Stimulated activated naive B cell treated with anti-CD40 and anti-IgM and Interleukin-4, amounts not matched to agents 10 μg/mL and 1 μg/mL and 100 μg/mL, for 72 hours (primary cell): ENCODE measurements at places on chromosomes 1 and 21.

- DNase-seq, result no peak
Measured at GRCh38 chr1:78667939-78668338, 18.3 kb downstream of the IFI44 start.

- DNase-seq, result no peak
Measured at GRCh38 chr1:198337886-198338285, 181.1 kb downstream of the NEK7 start.

GRCh38 chr1:50208756-50209155, 100.0 kb downstream of the ELAVL4 start:
- no peak for DNase-seq

- no peak for DNase-seq
Measured at GRCh38 chr21:21682172-21682571, 684.0 kb downstream of the NCAM2 start.

DNA sequence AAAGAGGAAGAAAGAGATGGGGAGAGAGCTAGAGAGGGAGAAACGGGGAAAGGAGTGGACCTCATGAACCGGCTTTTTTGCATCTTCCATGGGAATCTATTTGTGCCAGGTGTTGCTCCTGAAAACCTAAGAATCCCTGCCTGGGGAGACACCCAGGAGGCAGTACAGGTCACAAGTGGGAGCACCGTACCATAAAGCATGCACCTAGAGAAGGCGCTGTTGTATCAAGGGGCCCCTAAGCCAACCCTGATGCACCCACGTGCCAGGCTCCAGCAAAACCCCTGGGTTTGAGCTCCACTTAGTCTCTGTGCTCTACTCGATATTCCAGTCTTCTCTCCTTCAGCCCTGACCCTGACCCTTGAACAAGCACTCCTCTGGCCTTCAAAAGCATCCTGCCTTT, 233.6 kb downstream of the RRAGC start:
- no peak for DNase-seq

DNA sequence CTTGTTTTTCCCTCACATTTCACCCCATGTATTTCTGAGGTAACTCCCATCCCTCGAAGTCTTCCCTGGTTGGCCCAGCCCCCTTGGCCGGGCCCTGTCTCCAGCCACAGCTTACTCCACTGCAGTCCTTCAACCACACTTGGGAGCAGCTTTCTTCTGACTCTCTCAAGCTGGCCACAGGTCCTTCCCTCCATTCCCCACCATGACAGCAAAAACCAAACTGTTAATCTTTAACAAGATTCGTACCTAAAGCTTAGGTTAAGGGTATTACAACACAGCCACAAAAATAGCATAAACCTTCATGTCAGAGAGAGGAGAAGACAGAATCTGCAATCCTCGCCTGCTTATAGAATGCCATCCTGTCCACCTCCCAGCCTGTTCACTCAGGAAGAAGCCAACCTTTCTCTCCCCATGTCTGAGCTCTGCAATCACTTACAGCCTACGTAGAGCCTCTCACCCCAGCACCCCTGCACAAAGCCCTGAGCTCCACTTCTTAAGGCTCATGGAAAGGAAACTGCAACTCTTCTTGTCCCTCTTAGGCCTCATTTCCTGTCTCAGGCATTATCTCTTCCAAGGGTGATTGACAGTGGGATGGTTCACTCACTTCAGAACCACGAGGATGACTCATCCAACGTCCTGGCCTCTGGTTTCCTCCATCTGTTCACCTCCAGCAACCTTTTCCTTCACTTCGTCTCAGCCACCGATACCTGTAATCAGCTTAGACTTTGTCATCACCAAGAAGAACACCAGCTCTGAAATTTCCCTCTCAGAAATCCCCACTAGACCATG, 72.8 kb downstream of the CD2 start:
- DNase-seq, result peak; percentile 47

- no peak for DNase-seq
Measured at GRCh38 chr1:112298558-112298957, 97.5 kb upstream of the CTTNBP2NL start.

GRCh38 chr1:115718011-115718754, 50.3 kb downstream of the CASQ2 start:
- DNase-seq, result no peak

- no peak for DNase-seq
Measured at GRCh38 chr1:227841096-227841495, 25.6 kb downstream of the PRSS38 start.

GRCh38 chr1:95203908-95204437, 30.0 kb upstream of the RWDD3 start:
- DNase-seq, result no peak

DNA sequence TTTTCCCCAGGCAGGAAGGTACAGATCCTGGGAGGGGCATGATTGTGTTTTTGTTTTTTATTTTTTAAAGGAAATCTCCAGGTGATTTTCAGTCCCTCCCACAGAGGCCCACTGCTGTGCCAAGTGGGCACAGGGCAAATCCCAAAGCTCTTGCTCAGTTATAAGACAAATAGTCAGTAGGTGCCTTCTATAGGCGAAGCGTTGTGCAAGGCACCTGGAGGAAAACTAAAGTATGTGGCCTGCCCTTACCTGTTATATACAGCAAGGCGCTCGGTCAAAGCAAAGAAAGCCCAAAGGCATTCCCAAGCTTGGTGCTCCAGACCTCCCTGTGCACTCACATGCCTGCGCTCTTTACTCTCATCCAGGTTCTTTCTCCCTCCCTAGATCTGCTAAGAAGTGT, 81.0 kb downstream of the KCNJ15 start:
- no peak for DNase-seq

DNA sequence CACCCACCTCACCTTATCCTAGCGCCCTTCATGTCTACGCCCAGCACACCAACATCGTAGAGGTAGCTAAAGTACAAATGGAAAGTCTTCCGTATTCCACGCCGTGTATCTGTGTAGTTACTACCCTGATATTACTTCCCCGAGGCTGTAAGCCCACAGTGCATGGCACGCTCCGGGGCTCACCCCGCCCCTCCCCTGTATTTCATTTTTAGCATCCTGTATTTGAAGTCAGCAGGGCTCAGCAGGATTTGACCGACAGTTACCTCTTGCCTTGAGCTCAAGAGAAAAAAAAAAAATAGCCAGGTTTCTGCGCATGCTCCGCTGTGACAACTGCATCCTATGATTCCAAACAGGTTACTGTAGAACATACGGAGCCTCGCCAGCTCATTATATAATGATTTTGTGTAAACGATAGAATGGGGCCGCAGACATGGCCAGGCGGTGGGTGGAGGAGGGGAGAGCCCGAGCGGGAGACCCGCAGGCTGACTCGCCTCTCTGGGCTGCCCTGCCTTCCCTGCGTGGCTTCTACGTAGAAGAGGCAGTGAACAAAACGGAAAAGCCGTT, 1.3 kb downstream of the ABCG1 start:
- DNase-seq, result peak; percentile 73

- no peak for DNase-seq
Measured at GRCh38 chr1:60228041-60228491, 154.5 kb upstream of the C1orf87 start.

GRCh38 chr1:245673881-245674414, 519.2 kb downstream of the KIF26B start:
- no peak for DNase-seq

- DNase-seq, result no peak
Measured at GRCh38 chr1:10916311-10916710, 96.1 kb upstream of the TARDBP start.

GRCh38 chr1:16127676-16128337, 28.1 kb downstream of the EPHA2 start:
- DNase-seq, result no peak
